ENCODE measurements at places on chromosomes 12 and 14. TPM values are rescaled to one million over a fixed set of nuclear protein-coding genes. Genes with fewer than 3 reads are reported as not detected.
A peak's percentile ranks its signal among the peaks of the same experiment; 100 is the strongest.

- no peak overlapping the region for H3K27ac ChIP-seq
- H3K4me1 ChIP-seq, result no peaks in the 10 kb centered on the region
- no peak overlapping the region for H3K4me3 ChIP-seq
These were observed 129.3 kb upstream of the LMNTD1 start for GRCh38 chr12:25682421-25682820.

DNA sequence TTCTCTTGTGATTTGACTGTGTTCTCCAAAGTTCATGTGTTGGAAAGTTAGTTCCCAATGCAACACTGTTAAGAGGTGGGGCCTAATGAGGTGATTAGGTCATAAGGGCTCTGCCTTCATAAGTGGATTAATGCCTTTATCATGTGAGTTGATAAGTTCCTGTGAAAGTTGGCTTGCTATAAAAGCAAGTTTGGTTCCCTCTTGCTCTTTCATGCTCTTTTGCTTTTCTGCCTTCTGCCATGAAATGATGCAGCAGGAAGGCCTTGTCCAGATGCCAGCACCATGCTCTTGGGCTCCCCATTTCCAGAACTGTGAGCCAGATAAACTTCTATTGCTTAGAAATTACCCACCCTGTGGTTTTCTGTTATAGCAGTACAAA is 41.9 kb downstream of the SLC16A7 start:
- no peaks in the 10 kb centered on the region for H3K36me3 ChIP-seq
- no peak overlapping the region for H3K27ac ChIP-seq
- no peak overlapping the region for H3K4me3 ChIP-seq
- H3K4me1 ChIP-seq, result peaks cover 2% of the 10 kb centered on the region
- no peaks in the 10 kb centered on the region for H3K27me3 ChIP-seq

GRCh38 chr14:90780519-90780918 is 35.7 kb downstream of the TTC7B start:
- DNase-seq, result no peak
- no peak overlapping the region for H3K27ac ChIP-seq
- H3K4me3 ChIP-seq, result no peak overlapping the region
- no peaks in the 10 kb centered on the region for H3K27me3 ChIP-seq

DNA sequence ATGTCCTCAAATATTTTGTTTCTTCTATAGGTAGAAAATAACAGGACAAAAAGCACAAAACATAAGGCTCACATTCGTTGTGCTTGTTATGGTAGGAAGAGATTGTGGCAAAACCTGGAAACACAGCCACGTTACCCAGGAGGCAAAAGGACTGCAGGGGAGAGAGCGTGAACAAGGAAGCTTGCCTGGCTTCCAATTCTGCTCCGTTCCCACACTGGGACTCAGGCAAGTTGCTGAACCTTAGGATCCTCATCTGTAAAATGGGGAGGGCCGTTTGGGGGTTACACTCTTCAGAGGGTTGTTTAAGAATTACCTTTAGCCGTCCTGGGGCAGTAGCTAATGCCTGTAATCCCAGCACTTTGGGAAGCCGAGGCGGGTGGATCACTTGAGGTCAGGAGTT is 205.3 kb downstream of the SSPN start:
- H3K27ac ChIP-seq, result no peak overlapping the region
- no peak overlapping the region for H3K4me3 ChIP-seq
- no peaks in the 10 kb centered on the region for H3K27me3 ChIP-seq

DNA sequence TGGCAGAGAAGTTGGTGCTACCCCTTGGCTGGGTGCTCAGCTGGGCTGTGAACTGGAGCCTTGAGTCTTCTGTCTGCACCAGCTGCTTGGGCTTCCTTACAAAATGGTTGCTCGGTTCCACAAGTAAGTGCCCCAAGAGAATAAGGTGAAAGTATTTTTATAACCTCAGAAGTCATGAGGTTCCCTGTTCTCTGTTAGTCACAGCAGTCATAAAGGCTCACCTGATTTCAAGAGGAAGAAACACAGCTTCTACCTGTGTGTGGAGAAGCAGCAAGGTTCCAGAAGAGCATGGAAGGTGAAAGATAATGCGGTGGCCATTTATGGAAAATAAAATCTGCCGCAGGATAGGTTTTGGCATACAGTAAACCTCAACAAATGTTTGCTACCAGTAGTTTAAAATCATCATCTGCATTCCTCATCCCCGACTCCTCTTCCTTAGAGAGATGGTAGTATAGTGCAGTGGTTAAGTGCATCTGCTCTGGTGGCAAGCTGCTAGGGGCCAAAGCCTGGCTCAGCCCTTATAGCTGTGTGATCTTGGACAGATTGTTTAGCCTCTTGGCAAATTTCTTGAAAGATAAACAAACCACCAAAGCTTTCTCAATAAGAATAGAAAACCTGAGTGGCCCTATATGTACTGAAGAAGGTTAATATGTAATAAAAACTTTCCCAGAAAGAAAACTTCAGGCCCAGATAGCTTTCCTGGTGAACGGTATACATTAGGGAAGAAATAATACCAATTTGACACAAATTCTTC is 32.4 kb downstream of the TPCN1 start:
- no peaks in the 10 kb centered on the region for H3K27me3 ChIP-seq
- no peak overlapping the region for H3K4me3 ChIP-seq
- H3K4me1 ChIP-seq, result no peaks in the 10 kb centered on the region
- H3K36me3 ChIP-seq, result no peaks in the 10 kb centered on the region
- DNase-seq, result no peak
- no peak overlapping the region for H3K27ac ChIP-seq

DNA sequence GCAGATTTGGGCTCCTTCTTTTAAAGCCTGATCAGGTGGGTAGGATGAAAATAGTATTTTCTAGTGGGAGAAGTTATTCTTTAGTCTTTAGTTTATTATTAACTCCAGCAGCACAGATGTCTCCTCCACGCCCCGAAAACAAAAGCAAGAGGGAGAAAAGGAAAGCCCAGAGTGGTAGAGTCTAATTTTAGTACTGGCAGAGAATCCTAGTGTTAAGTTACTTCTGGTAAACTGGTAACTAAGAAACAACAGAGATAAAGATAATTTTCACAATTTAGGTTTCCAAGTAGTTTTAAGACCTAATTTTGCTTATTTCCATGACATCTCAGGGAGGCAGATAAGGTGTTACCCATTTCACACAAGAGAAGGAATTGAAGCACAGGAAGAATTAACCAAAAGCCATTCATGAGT is 16.3 kb downstream of the ATP5MC2 start:
- H3K36me3 ChIP-seq, result peaks cover 27% of the 10 kb centered on the region
- DNase-seq, result no peak
- no peak overlapping the region for H3K4me3 ChIP-seq
- no peak overlapping the region for H3K27ac ChIP-seq
- H3K27me3 ChIP-seq, result no peaks in the 10 kb centered on the region

DNA sequence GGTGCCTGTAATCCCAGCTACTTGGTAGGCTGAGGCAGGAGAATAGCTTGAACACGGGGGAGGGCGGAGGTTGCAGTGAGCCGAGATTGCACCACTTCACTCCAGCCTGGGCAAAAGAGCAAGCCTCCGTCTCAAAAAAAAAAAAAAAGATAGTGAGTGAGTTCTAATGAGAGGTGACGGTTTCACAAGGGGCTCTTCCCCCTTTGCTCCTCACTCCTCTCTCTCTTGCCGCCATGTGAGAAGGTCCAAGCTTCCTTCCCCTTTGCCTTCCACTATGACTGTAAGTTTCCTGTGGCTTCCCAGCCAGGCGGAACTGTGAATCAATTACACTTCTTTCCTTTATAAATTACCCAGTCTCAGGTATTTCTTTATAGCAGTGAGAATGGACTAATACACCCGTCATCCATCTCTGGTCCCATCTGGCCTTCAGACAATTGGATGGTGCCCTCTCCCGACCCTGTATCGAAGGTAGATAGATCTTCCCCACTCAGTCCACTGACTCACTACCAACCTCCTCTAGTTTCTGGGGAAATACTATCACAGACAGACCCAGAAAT is 27.0 kb upstream of the RCOR1 start:
- H3K27me3 ChIP-seq, result no peaks in the 10 kb centered on the region
- no peak overlapping the region for H3K4me3 ChIP-seq
- H3K27ac ChIP-seq, result no peak overlapping the region

DNA sequence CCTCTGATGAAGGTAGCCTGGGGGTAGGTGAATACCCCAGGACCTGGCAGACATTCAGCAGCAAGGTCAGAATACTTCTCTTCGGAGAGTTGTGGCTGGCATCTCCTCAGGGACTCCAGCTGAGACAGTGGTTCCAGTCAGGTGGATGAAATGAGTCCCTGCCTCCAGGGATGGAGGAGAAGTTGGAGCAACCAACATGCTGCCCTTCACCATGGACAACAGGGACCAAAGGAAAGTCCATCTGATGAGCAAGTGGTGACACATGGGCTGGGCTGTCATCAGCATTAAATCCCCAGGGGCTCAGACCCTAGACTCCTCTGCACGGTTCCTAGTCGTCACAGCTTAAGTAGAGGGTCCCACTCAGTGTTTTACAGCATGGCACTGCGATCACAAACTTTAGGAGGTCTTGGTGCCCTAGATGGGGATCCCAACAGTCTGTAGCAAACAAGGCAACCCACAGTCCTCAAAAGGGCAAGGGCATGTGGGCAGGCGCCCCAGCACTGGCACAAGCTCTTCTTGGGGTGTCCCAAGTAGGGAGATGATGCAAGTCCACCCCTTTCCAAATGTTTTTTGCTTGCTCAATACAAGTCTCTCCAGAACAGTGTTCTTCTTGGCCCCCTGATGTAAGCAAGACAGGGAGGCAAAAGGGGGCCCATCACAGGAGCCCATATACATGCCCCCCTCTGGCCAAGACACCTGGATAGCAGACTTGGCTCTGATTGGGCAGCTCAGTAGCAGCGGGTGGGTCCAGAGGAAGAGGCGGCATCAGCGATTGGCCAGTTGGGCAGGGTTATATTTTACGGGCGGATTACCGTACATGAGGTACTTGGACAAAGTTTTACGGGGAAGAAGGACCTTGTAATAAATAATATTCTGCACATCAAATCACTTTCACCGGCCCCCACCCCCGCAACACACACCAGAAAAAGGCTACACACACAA is 10.8 kb upstream of the CDH24 start:
- 0 out of 2 replicates have a peak, but pooled peaks cover 3% of the 10 kb centered on the region for H3K4me1 ChIP-seq
- peaks cover 84% of the 10 kb centered on the region for H3K36me3 ChIP-seq
- DNase-seq, result no peak
- H3K27me3 ChIP-seq, result no peaks in the 10 kb centered on the region
- peak overlapping the region; percentile 68 for H3K4me3 ChIP-seq

GRCh38 chr12:114982760-114983159 is 298.8 kb upstream of the TBX3 start:
- no peak overlapping the region for H3K4me3 ChIP-seq
- DNase-seq, result no peak
- H3K4me1 ChIP-seq, result no peaks in the 10 kb centered on the region
- no peaks in the 10 kb centered on the region for H3K27me3 ChIP-seq
- no peak overlapping the region for H3K27ac ChIP-seq
- no peaks in the 10 kb centered on the region for H3K36me3 ChIP-seq

- H3K27me3 ChIP-seq, result no peaks in the 10 kb centered on the region
- no peak overlapping the region for H3K4me3 ChIP-seq
- H3K36me3 ChIP-seq, result no peaks in the 10 kb centered on the region
- no peak overlapping the region for H3K27ac ChIP-seq
- no peak for DNase-seq
These were observed 109.3 kb upstream of the IFNG-AS1 start for GRCh38 chr12:67879937-67880336.

DNA sequence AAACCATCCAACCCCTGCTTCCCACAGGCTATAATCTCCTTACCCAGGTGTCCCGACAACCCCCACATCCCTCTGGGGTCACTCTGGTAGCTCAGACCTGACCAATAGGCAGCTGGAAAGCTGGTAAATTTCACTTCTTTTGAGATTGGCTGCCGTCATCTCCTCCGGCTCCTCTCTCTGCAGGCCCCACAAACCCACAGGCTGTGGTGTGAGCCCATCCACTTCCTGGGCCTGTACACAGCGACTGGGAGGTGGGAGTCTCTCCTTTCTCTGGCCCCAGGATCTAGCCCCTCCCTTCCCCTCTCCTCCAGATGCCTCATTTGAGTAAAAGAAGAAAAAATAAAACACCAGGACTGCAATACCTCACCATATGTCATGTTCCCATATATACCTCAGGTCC is 709 bp downstream of the INHBC start:
- no peak overlapping the region for H3K4me3 ChIP-seq
- no peak for DNase-seq
- H3K36me3 ChIP-seq, result no peaks in the 10 kb centered on the region
- H3K27me3 ChIP-seq, result no peaks in the 10 kb centered on the region
- no peak overlapping the region for H3K27ac ChIP-seq

DNA sequence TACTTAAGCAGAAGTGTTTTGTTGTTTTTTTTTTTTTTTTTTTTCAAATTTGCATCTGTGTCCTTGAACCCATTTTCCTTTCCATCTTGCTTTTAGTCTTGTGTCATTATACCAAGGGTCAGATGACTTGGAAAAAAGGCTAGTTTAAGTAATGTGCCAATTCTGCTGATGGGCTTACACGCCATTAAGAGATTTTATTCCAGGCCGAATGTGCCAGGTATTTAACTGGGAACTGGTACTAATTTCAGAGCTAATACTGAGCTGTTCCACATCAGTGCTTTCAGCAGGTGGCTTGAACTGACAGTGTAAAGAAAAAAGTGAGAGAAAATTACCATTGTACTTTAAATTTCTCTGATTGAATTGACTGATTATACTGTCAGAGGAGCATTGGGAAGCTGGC is 224.9 kb downstream of the NPAS3 start:
- DNase-seq, result no peak
- no peak overlapping the region for H3K27ac ChIP-seq
- H3K36me3 ChIP-seq, result no peaks in the 10 kb centered on the region
- no peak overlapping the region for H3K4me3 ChIP-seq
- no peaks in the 10 kb centered on the region for H3K27me3 ChIP-seq
- peaks cover 2% of the 10 kb centered on the region for H3K4me1 ChIP-seq

DNA sequence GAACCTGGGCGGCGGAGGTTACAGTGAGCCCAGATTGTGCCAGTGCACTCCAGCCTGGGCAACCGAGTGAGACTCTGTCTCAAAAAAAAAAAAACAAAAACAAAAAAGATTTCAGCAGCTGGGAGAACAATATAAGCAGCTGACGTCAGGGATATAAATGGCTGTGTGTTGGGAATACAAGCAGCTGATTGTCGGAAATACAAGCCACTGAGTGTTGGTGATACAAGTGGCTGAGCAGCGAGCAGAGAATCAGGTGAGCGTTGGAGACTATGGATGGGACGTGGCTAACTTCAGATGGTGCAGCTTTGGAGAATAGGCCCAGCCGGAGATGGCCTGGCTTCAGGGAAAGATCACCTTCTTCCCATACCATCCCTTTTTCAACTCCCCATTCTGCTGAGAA is 32.0 kb downstream of the PSEN1 start:
- no peaks in the 10 kb centered on the region for H3K27me3 ChIP-seq
- H3K4me1 ChIP-seq, result no peaks in the 10 kb centered on the region
- no peak overlapping the region for H3K27ac ChIP-seq
- DNase-seq, result no peak
- H3K4me3 ChIP-seq, result no peak overlapping the region

GRCh38 chr12:4791497-4791896 is 71.3 kb downstream of the GALNT8 start:
- H3K36me3 ChIP-seq, result peaks cover 2% of the 10 kb centered on the region
- DNase-seq, result no peak
- H3K27ac ChIP-seq, result no peak overlapping the region

GRCh38 chr14:100076606-100077005 is 11.4 kb downstream of the EVL start:
- no peak for DNase-seq
- H3K36me3 ChIP-seq, result no peaks in the 10 kb centered on the region
- no peak overlapping the region for H3K27ac ChIP-seq
- H3K27me3 ChIP-seq, result no peaks in the 10 kb centered on the region

The PTPRR gene
- 0.22 TPM for total RNA-seq

The GYS2 gene
- not detected for total RNA-seq

The TAS2R46 gene
- total RNA-seq, result 0.88 TPM

The LPAR5 gene
- 0.22 TPM for total RNA-seq

The GPD1 gene
- 0.70 TPM for total RNA-seq

The GLIPR1 gene
- total RNA-seq, result 0.09 TPM

The LTBR gene
- 3.4 TPM for total RNA-seq

The PRKD1 gene
- total RNA-seq, result 2.7 TPM

The NGB gene
- total RNA-seq, result 0.11 TPM

The CLEC12A gene
- not detected for total RNA-seq
